ENCODE measurements at places on chromosomes 13 and 19.

- DNase-seq: no peak
Observed at GRCh38 chr13:39350461-39350881, 252.5 kb downstream of the LHFPL6 start.

- DNase-seq: no peak
Observed at GRCh38 chr19:32464279-32464678, 58.7 kb downstream of the DPY19L3 start.

DNA sequence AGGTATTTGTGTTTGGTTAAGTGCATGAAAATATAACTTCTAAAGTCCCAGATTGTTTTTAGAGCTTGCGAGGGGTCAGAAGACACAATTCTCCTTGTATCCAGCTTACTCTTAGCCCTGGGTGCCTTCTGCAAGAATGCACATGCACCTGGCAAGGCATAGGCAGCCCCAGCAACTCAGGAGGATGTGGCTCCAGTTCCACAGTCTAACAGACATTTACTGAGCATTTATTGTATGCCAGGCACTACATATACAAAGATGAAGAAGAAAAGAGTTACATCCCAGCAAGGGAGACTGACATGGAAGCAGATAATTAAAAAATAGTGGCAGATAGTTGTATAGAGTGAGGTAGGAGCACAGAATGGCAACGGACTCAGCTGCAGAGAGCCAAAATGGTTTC, 101.1 kb upstream of the FRY start:
- no peak for DNase-seq

- DNase-seq: no peak
Observed at GRCh38 chr13:96248103-96248502, 158.2 kb downstream of the HS6ST3 start.

- no peak for DNase-seq
Observed at GRCh38 chr13:107271227-107271626, 703.3 kb upstream of the ARGLU1 start.

DNA sequence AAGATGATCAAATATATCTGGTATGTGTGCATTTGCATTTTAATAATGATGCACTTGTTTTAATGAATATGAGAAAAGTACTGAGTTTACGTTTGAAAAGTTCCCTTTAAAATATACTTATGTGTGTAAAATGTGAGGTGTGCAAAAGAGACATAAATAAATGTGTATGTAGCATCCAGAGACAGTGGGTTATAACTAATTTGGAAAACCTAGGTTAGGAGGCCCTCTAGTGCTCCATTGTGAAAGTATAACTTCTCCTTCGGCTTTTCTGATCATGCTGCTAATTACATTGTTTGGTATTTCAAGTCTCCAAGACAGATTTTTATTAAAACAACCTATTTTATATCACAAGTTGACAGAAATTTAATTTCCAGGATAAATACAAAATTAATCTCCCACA, 30.1 kb downstream of the SCEL start:
- DNase-seq: no peak

DNA sequence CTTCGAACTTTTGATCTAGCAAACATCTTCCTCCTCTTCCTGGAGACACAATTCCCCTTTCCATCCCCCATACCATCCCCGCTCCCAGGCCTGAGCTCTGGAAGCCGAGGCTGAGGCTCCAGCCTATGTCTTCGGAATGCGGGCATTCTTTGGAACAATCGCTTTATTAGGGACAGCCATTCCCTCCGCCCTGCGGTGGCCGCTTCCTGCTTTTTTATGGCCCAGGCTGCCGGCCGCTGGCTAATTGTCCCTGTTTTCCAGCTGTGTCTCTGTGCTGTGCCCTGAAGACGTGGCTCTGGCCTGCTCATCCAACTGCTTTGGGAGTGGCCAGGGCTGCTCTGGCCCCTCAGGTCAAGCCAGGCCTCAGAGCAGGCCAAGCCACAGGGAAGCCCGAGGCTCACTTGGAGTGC, 2.1 kb upstream of the CDX2 start:
- no peak for DNase-seq

DNA sequence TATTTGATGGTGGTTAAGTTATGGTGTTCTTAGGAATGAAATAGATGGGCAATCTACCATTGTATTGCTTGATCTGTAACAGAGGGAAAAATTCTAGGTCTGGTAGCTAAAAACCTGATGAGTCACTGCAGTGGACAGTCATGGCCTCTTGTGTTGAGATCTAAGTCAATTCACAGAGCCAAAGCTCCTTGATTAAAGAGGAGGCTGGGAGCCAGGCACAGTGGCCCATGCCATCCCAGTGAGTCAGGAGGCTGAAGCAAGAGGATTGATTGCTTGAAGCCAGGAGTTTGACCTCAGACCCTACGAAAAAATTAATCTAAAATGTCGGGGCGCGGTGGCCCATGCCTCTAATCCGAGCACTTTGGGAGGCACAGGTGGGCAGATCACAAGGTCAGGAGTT, 67.1 kb upstream of the KPNA3 start:
- no peak for DNase-seq

- no peak for DNase-seq
Observed at GRCh38 chr13:80513196-80513595, 172.3 kb upstream of the SPRY2 start.

DNA sequence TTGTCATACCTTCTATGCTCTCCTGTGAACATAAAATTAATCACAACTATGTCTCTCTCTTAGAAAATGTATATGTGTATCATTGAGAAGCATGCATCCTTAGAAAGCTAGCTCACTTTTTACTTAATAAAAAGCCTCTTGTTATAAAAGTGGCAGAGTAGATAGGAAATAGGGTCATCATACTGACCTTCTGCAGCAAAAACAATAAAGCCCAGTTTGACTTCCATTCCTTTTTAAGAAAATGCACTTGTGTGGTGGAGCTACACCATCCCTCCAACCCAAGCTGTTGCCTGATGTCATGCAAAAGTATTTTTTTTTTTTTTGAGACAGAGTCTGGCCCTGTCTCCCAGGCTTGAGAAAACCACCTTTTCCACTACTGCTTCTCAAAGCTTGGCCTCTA, 393.3 kb downstream of the LIG4 start:
- no peak for DNase-seq

GRCh38 chr13:28373810-28374209, 121.1 kb downstream of the FLT1 start:
- no peak for DNase-seq

GRCh38 chr19:8355631-8356402, 8.1 kb upstream of the ANGPTL4 start:
- no peak for DNase-seq

DNA sequence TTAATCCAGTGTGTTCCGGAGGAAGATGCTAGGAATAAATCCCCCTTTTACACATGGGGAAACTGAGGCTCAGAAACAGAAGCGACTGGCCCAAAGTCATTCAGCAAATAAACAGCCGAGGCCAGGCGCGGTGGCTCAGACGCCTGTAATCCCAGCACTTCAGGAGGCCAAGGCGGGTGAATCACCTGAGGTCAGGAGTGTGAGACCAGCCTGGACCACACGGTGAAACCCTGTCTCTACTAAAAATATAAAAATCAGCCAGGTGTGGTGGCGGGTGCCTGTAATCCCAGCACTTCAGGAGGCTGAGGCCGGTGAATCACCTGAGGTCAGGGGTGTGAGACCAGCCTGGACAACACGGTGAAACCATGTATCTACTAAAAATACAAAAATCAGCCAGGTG, 11.6 kb upstream of the PLIN3 start:
- no peak for DNase-seq

DNA sequence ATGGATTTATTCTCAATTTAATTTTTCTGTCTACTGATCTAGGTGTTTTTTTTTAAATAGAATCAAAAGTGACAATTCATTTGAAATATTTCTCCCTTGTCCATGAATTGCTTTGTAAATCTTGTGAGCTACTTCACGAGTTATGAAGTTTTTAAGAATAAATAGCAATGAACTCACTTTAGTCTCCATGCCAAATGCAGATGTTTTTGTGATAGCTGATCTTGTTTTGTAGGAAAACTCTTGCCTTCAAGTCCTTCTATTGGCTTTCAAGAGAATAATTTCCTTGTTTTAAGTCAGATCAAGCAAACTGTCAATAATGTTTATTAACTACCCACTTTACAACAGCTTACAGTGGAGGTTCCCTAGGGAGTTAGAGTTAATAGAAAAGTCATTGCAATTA, 99.8 kb downstream of the ITGBL1 start:
- DNase-seq: no peak

DNA sequence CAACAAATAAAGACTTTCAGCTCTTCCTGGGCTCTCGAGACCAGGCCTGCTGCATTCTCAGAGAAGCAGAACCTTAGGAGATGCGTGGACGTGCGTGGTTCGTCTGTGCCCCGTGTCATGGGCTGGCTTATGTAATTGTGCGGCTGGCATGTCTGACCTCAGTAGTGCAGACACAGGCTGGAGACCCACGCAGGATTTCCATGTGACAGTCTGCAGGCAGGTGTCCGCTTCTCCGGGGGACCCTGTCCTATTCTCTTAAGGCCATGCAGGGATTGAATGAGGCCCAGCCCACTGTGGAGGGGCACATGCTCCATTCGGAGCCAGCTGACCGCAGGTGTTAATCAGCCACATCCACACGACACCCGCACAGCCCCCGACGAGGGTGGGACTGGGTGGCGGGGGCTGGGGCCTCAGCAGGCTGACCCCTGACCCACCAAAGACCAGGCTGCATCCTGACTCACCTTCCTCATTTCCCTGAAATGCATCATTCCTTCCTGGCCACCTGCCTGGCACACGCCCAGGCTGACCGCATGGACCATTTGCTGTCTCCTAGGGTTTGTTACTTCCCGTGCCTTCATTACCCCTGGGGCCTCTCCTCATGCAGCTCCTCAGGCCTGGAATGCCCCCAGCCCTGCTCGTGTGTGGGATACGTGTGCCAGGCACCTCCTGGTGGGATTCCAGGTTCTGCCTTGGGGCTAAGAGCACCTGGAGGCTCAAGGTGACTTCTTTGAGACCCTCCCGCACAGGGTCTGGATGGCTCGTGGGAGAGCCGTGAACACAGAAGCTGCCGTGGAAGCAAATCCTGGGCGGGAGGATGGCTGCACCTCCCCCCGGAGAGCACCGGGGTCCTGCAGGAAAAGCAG, 10.7 kb upstream of the MCF2L start:
- peak; percentile 62 for DNase-seq

DNA sequence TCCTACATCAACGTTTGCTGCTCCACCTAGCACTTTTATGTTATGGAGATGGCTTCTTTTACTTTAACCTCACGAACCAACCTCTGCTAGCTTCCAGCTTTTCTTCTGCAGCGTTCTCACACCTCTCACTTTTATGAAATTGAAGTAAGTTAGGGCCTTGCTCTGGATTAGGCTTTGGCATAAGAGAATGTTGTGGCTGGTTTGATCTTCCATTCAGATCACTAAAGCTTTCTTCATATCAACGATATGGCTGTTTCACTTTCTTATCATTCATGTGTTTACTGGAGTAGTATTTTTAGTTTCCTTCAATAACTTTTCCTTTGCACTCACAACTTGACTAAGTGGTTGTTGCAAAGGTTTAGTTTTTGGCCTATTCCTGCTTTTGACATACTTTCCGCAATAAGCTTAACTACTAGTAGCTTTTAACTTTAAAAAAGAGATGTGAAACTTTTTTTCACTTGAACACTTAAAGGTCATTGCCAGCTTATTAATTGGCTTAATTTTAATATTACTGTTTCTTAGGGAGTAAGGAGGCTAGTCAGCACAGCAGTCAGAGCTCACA, 60.0 kb upstream of the SPRY2 start:
- DNase-seq: no peak

All from sigmoid colon (tissue), 7 donors.